Stimulated activated CD8-positive, alpha-beta memory T cell treated with anti-CD3 and anti-CD28 coated beads, Interleukin-2, amount 100 ng/mL, for 1 hour (primary cell): ENCODE measurements at places on chromosomes 7 and 10.

DNA sequence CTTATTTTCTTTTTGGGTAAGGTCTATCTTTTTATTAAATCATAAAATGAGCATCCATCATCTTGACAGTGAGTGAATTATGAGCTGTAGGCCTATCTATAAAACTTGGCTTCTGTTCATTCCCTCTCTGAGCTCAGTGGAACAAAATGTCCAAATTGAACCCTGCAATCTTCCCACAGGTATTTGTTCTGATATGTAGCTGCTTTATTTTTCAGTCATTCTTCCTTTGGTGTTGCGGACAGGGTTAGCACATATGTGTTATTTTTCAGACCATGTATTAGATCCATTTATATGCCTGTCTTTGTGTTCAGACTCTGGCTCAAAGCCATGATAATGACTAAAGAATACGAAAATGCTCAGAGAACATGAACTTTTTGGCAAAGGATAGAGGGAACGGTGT is 201.6 kb upstream of the KIAA1217 start:
- no peak for DNase-seq

GRCh38 chr10:26824015-26824690 is 36.6 kb downstream of the ABI1 start:
- no peak for DNase-seq

DNA sequence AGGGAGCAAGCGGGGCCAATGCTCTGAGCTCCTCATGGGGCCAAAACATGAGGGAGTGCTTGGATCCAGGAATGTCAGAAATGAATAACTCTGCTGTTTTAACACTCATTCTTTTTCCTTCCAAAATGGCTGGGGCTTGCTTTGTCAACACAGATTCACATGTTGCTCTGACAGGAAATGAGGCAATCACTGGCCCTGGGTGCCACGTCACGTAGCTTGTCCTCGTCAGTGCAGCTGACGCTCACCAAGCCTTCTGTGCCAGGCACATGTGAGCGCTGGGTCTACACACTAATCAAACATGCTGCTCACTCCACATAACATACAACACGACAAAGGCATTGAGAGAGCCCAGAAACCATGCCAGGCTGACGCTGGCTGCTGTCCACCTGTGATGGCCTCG is 198.9 kb downstream of the WDR37 start:
- DNase-seq = no peak

- no peak for DNase-seq
Measured at GRCh38 chr10:124614003-124614659, 130.0 kb downstream of the FAM53B start.

DNA sequence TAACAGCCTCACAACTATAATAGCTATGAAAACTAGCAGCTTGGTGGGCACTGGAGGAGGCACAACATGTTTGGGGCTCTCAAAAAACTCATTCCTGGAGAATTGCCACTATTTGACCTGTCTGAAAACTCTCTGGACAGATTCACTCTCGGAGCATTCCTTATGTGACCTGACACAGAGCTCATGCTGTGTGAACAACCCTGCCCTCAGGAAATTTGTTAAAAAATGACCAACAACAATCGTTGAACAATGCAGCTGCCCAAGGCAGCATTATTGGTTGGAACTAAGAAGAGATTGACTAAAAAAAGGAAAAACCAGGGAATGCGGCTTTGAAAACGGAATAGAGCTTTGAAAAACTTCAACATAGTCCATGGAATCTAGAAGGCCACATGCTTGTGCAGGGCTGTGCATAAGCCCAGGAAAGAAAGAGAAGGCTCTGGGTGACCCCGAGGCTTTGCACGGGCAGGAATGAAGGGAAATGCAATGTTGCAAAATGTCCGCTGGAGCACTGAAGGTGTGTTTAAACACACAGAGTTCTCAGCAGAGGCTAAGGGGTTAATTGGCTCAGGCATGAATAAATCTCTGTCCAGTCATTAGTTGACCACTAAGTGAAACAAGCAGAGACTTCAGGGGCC is 52.8 kb downstream of the NAMPT start:
- DNase-seq = no peak

DNA sequence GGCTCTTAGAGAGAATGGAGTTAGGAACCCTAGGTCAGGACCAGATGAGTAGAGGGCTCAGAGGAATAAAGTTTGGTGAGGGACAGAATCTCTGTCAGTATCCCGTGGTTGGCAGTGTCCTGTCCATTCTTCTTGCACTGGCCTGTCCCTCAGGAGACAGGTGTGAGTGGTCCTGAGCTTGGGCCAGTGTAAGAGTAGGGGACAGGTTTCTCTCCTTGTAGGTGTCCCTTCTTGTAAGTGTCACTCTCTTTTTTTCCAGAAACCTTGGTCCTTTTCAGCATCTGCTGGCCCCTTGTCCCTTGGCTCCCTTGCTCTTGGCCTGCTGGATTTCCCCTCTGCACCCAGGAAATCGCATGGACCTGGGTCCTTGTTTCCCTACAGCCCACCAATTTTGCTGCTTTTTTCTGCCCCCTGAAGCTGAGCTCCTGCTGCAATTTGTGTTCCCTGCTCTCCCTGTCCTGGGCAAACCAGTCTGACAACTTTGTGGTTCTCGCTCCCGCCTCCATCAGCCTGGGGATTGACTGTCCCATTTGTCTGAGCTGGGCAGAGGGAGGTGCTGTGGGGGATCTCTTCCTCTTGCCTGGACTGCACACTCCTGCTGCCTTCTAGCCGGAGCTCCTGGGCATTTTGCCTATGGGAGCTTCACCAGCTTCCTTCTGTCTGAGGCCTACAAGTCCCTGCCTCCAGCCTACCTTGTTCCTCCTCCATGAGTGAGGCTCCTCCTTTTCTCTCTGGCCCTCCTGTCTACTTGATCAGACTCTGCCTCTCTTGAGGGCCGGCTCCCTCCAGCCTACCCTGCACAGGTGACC is 6.5 kb downstream of the TSPAN14 start:
- DNase-seq = no peak

DNA sequence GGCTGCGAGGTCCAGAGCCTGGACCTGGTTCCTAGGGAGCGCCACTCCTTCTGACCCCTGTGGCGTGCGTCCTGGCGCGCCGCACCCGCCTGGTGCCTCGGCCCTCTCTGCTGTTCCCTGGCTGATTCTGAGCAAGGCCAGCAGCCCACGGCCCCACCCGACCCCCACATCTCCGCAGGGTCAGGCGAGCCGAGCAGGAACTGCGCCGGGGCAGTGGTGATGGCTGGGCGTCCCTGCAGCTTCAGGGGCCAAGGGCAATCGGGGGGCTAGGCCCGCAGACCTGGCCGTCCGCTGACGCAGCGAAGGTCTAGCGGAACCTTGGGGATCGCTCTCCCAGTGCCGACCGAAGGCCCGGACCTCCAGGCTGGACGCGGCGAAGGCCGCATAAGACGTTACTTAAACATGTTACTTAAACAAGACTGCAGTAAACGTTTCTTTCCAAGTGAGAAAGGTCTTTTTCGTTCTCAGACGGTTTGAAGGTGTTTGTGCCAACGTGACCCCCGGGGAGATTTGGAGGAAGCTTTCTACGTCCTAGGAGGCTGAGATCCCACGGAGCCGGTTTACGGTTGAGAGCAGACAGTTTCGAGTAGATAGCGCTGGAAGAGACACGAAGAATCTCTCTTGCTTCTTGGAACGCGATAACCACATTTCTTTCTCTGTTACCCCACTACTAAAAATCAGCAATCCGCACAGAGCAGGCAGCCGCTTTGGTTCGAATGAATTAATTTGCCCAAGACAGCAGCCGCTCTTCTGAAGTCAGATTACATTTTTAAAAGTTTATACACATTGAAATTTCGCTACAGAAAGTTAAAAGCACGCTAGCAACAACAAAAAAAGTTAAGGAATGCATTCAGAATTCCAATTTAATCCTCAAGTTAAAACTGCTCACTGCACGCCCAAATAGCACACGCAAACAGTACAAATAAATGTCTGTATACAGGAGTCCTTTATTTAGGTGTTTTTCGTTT is 4.9 kb upstream of the NKX2-3 start:
- DNase-seq = no peak

GRCh38 chr7:27640884-27641574 is 21.7 kb downstream of the HIBADH start:
- DNase-seq = no peak

DNA sequence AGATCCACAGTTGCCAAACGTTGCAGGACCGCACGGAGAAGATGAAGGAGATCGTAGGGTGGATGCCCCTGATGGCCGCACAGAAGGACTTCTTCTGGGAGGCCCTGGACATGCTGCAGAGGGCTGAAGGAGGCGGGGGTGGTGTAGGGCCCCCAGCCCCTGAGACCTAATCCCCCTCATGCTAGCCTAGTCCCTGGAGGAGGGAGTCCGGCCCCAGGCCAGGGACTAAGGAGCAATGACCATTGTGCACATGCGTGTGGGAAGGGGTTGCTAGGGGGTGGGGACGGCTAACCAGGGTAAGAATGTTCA is 1.5 kb upstream of the PCOLCE start:
- no peak for DNase-seq

- DNase-seq = no peak
Measured at GRCh38 chr7:150388306-150388705, 9.2 kb downstream of the ZNF775 start.

GRCh38 chr7:133431134-133431724 is 178.4 kb downstream of the EXOC4 start:
- DNase-seq = no peak

DNA sequence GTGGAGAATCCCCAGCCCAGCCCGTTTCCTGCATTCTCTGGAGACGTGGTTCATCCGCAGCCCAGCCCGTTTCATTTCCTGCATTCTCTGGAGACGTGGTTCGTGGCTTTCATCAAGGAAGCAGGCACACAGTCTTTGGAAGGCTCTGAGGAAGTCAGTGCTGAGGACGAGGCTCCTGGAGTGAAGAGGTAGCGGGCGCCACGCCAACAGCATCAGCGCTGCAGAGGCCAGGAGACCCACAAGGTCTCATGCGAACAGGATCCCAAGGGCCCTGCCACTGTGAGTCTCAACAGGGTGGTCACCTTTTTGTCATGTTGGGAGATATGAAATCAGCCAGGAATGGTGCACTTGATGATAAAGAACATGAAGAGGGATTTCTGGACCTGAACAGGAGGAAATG is 12.4 kb upstream of the TCERG1L start:
- DNase-seq = no peak

DNA sequence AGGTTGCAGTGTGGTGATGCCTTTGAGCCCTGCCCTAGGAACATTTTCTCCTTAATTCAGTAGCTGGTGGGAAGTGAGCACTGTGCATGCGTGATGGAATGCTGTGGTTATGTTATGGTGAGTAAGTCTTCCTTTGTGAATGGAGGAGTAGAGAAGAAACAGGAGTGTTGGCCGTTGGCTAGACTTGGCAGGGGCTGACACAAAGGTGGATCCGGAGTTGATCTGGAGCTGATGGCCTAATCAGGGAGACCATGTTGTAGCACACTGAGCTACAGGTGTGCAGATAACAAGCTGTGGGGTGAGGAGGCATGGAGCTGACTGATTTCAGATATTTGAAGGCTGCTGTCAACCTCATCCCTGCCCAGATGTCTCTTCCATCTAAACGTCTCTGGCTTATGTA is 122.3 kb downstream of the CNNM2 start:
- no peak for DNase-seq

DNA sequence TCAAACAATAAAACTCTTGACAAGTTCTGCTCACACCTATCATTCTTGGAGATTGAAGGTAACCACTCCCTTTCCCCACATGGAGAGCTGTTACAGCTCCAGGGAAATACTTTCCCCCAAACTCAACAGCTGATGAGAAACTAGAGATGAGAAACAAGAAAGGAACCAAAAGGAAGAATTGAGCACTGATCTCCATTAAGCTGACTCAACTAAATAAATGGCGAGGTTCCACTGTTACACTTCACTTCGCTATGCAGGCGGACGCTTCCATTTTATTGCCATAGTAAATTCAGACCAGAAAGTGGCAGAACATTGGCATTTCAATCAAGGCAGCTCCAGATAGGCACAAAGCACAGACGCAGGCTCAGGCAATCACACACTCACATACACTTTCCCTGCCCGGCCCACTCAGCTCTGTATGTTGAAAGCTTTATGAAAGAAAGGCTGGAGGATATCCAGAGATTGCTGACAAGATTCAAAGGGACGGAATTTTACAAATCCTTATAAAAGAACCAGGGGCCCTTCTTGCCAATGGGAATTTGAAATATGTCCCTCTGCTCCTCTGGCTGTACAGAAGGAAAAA is 11.5 kb upstream of the YAE1 start:
- no peak for DNase-seq

DNA sequence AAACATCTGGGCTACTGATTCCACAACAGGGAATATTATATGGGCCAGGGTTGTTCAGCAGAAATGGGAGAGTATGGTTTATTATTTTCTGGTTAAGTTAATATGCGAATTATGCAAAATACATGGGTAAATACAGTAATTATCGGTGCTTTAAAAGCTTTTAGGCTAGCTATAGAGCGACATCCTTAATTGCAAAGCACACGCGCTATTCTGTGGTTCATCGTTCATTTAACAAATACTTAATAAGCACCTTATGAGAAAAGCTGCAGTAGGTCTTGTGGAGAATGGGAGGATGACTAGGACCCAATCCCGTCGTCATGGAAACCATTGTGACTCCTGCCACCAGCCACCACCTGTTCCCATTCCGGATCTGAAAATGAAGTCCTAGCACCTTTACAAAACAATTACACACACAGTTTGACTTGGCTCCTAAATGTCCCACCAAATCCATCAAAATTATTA is 623 bp upstream of the CEP41 start:
- DNase-seq = no peak

- DNase-seq = no peak
Measured at GRCh38 chr10:121168545-121169216, 317.5 kb downstream of the WDR11 start.

DNA sequence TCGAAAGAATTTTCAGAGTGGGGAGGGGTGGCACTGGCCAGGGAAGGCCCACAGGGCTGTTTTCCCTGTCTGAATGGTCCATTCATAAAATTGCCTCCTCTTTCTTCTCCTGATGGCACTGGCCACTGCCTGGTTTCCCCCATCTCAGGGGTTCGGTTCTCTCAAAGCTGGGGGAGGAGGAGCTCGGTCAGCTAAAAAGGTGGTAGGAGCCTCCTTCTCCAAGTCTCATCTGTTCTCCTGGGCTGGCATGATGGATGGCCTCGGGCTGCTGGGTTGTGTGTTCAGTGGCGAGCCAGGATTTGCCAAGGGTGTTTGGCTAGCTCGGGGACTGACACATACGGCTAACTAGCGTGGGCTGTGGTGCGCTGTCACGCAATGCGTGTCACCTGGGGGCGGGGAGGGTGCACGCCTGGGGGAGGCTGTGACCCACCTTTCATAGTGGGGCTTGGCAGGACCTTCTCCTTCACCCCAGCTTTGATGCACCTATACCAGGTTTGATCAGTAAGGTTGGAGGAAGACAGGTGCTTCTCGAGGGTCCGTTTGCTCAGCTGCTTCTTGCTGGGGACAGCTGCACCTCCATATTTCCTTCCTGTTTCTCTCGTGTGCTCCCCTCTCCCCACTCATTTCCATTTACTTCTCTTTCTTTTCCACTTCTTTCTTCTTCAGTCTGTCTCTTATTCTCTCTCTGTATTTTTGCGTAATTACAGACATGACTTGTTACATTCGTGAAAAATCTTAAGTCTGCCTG is 36.3 kb downstream of the RBM20 start:
- DNase-seq = no peak

- no peak for DNase-seq
Measured at GRCh38 chr10:111206521-111206920, 129.7 kb downstream of the ADRA2A start.
